Lower lobe of right lung (tissue), 2 donors: ENCODE measurements at places on chromosomes 16 and 17. TPM values are rescaled to one million over a fixed set of nuclear protein-coding genes. Genes with fewer than 3 reads are reported as not detected.

GRCh38 chr17:8117980-8118768 lies at the start of gene ALOXE3:
Gene ALOXE3 (minus strand): TSS chr17:8118514. CDS start chr17:8117990, 524 bp downstream.
- H3K36me3 ChIP-seq = no peaks in the 10 kb centered on the region
- H3K4me3 ChIP-seq = peak within 1 kb of the TSS; percentile 74
- peaks cover 53% of the 10 kb centered on the region for H3K4me1 ChIP-seq
- peaks cover 68% of the 10 kb centered on the region for H3K27me3 ChIP-seq
- DNase-seq = no peak

DNA sequence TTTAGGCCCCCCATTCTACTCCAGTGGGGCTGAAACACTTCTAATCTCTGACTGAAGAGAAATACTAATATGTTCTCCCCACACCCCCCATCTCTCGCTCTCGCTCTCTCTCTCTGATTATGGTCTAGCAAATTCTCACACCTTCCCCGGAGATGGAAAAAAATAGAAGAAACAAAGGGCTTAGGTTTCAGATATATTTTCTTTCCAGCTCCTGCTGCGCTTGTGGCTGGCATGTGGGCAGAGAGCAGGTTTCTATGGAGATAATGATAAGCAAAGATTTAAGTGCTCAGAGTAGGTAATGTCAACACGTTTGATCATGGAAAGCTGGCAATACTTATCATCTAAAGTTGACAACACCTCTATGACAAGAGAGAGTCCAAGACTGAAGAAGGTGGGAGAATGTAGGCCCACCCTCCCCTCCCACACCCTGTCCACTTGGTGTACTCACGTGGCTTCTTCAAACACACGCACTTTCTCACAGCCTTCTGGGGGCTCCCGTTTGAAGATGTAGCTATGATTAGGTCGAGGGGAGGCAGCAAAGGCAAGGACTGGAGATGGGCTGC lies 8.0 kb upstream of the SLC35B1 start:
- H3K36me3 ChIP-seq = peaks cover 93% of the 10 kb centered on the region
- H3K4me1 ChIP-seq = no peaks in the 10 kb centered on the region
- peak overlapping the region; percentile 65 for H3K27ac ChIP-seq
- H3K27me3 ChIP-seq = no peaks in the 10 kb centered on the region

DNA sequence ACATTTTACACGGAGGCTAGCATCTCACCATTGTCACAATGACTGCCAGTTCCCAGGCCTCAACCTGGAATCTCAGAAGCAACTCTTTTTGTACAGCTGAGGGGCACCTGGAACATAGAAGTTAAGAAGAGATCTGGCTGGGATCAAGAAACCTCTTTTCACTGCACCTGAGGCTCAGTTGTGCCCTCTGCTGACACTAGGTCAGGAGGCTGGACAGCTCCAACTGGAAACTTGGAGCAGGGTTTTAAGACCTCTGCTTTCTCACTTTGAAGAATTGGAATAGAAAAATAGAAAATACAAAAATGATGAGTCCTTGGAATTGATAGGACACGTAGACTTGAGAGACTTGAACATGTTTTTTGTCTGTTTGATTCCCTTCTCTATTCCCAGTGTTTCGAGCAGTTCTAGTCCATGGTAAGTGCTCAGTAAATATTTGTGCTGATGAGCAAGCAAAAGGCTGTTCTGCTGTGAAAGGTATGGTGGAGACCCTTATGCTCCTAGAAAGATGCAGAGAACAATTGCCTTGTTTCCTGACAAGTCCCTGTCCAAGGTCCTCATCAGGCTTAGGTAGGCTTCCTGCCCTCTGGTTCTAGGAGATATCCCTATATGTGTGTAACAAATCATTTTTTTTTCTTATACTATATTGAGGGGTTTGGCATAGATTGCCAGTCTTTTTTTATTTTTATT lies 13.6 kb upstream of the PPM1D start:
- no peak overlapping the region for H3K27ac ChIP-seq
- DNase-seq = no peak
- no peaks in the 10 kb centered on the region for H3K36me3 ChIP-seq
- no peak overlapping the region for H3K4me3 ChIP-seq

DNA sequence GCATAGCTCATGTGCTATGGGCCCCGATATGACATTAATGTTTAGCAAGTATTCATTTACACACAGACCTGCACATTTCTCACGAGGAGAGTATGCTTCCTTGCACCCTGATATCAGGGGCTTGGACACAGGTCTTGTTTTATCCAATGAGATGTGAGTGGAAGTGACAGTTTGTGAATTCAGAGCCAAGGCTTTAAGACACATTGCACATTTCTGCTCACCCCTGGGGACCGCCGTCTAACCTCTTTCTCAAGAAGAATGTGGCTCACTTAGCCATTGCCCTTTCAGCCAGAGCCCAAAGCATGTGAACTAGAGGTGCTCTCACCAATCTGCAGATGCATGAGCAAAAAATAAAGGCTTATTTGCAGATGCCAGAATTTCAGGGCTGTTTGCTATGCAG lies 116.1 kb upstream of the C16orf82 start:
- DNase-seq = no peak
- no peak overlapping the region for H3K4me3 ChIP-seq
- H3K4me1 ChIP-seq = no peaks in the 10 kb centered on the region
- H3K36me3 ChIP-seq = no peaks in the 10 kb centered on the region
- H3K27me3 ChIP-seq = no peaks in the 10 kb centered on the region

DNA sequence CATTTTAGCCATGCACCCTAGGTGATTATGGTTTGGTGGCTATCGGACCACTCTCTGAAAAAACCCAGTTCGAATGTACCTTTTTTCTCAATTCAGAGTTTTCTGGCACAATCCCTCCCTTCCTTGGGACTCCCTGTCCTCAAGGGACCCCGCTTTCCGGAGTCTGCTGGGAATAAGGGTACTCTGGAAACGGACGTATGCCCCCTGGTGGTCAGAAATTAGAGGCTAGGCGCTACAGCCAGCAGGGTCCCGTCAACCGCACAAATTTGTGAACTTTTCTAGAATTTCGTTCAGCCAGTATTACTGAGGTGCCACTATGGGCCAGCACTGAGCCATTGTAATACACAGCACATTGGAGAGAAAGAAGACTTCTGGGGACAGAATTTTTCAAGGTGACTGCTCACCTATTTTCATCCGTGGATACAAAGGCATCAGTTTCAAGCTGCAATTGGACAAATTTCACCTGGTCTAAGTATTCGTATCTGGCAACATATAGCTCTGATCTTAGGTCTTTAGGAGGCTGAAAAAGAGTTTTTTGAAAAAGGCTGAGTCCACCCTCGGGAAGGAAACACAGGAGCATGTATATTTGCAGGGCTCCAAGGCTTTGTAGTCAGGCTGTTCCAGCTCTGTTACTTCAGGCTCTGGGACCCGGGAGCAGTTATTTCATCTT lies 27.1 kb upstream of the CRYBA1 start:
- peak; percentile 72 for DNase-seq
- H3K27me3 ChIP-seq = no peaks in the 10 kb centered on the region
- no peaks in the 10 kb centered on the region for H3K36me3 ChIP-seq
- no peak overlapping the region for H3K27ac ChIP-seq
- H3K4me3 ChIP-seq = no peak overlapping the region

The SLC16A6 gene
- 7.5 TPM for total RNA-seq

The TBC1D3D gene
- 0.92 TPM for total RNA-seq

The MYOCD gene
- 3.6 TPM for total RNA-seq

The EIF1 gene
- total RNA-seq = 943 TPM
